ENCODE measurements at places on chromosomes 5 and 9. TPM values are rescaled to one million over a fixed set of nuclear protein-coding genes. Genes with fewer than 3 reads are reported as not detected.

Gene LHX3
- not detected for total RNA-seq

DNA sequence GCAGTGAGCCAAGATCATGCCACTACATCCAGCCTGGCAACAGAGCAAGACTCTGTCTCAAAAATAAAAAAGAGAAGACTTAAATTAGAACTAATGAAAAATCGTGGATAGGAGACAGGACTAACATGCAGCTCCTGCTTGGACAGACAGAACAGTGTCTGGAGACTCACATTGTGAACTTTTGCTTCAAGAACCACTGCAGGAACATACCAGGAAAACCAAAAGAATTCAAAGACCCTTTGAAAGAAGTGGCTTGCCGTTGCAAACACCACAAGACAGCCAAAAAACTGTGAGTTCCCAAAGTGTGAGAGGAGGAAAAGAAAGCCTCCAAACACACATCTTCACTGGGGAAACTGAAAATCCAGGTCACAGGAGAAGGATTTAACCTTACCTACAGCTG, 48.8 kb upstream of the SNAPC3 start:
- no peak for DNase-seq

Gene SPIN1
- 33.7 TPM for total RNA-seq

Gene SGTB
- total RNA-seq = 0.37 TPM

DNA sequence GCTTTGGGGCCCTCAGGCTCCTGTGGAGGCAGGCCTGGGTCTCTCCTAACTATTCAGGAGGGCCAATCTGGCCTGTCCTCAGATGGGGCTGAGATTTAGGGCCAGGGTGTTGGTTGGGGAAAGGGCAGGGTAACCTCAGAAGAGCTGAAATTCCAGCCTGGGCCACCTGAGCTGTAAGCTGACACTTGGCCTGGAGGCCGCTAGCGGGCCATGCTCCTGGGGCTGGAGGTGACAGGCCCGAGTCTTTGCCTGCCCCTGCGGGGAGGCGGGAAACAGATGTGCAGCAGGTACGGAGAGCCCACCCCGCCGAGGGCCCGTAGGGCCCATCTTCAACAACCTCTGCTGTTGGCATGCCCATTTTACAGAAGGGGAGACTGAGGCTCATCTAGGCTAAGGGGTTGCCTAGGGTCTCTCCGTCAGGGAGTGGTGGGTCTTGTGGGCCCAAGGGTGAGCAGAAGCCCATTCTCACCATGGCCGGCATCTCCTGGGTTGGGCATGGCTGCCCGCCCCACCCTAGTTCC, 69.5 kb downstream of the RXRA start:
- no peak for DNase-seq

Gene CATSPER3
- total RNA-seq = not detected

Gene GDF9
- not detected for total RNA-seq

Gene STPG3
- total RNA-seq = not detected

Gene MYOT
- total RNA-seq = 7.1 TPM

DNA sequence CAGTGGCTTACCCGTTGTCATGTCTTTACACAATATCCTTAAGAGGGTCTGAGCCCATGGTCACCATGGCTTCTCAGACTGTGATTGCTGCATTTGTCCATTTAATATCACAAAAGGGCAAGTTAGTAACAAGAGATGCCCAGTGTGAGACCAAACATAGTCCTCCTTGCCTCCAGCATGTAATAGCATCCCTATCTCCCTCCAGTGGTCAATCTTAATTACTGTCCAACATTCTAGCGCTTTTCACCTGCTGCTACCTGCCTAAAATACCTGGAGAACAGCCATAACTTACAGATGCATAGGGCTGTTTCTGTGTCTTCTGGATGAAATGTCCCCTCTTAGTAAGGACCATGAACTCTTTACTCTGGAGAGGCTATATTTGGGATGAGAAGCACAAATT, 267.2 kb upstream of the DAB2 start:
- DNase-seq = no peak

DNA sequence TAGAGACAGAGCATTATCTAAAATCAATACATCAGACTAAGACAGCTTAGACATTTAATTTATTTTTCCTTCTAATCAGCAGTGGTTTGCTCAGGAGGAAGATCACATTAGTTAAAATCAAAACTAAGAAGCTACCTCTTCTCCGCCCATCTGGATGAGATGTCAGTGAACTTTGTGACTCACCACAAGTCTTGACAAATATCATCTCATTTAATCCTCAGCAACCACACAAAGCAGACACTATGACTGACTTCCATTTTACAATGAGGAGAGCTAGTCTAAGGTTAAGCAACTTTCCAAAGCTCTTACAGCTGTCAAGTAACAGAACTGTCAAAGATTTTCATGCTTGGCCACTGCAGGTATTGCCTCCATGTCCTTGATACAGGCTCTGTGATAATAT, 289.5 kb downstream of the DEPDC1B start:
- no peak for DNase-seq

DNA sequence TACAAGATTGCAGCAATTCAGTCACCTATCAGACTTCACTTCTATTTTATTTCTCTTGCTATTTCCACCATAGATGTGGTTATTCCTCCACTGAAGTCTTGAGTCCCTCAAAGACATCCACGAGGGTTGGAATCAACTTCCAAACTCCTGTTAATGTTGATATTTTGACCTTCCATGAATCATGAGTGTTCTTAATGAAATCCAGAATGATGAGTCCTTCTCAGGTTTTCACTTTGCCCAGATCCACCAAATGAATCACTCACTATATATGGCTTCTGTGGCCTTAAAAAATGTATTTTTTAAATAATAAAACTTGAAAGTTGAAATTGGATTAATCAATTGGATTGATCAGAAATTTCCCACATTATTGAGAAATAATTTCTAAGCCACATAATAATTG, 1821.0 kb downstream of the EFNA5 start:
- DNase-seq = no peak

GRCh38 chr5:151359391-151359790, 12.0 kb upstream of the SLC36A2 start:
- no peak for DNase-seq

DNA sequence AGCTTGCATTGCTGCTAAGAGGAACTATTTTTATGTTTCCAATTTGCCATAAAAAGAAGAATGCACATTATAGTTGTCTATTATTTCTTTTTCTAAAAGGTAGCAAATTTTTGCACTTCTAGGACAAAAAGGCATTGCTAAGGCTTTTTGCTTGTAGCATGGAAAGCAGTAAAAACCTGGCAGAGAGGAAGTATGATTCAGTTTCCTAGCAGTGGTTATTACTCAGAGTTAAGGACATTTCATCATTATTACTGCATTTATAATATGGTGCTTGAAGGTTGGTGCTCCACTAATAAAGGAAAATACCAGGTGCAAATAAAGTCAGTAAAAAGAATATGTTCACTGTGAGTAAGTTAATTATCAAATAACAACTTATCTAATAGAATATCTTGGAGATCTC, 179.8 kb upstream of the PLPPR1 start:
- DNase-seq = no peak

GRCh38 chr9:7451062-7451461, 348.5 kb downstream of the DMAC1 start:
- no peak for DNase-seq

GRCh38 chr5:38009749-38010358, 170.0 kb upstream of the GDNF start:
- no peak for DNase-seq

DNA sequence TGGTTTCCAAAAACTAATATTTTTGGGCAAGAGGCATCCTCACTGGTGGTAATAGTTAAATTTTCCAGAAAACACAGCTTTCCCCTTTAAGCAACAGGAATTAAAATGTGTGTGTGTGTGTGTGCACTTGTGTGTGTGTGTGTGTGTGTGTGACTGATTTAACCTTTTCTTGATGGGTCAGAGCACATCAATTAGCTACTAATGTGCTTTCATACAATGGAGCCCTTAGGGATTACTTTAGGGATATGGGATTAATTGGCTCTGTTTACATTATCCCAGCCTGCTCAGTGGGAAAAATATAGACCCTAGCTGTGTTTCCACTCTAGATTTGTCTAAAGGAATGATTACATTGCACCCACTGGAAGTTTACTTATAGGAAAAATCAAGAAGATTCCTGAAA, 6.5 kb downstream of the PLCXD3 start:
- no peak for DNase-seq

Gene ERMP1
- 34.0 TPM for total RNA-seq

DNA sequence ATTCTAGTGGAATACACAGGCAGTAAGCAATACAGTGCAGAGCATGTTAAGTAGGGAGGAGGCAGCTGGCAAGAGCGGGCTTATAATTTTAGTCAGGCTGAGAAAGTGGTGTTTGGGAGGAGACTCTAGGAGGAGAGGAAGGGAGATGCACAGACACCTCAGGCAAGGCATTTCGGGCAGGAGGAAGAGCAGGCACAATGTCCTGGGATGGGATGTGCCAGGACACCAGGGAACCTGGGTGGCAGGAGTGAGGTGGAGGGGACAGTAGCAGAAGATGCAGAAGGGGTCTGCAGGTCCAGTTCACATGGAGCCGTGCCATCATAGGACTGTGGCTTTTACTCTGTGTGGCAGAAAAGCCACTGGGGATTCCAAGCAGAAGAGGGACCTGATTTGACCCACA, 143.7 kb upstream of the FSTL4 start:
- DNase-seq = no peak

- peak; percentile 39 for DNase-seq
These were observed 62.3 kb downstream of the GDNF start for GRCh38 chr5:37777432-37778130.

Gene BARHL1
- not detected for total RNA-seq

DNA sequence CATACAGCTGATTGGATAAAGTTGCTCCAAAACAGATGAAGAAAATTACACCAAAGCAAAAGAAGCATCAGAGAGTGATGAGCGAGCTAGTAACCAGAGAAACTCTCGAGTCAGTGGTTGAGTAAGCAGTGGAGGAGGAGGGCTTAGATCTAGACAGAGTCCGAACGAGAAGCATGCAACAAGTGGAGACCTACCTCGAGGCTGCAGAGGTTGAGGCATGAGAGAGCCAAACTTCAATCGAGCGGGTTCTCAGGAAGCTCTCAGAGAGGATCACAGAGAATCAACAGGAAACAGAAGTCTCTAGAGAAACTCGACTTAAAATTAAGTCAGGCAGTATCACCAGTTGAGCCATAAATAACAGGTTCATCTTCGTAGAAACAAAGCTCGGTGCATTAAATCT, 6.1 kb downstream of the RUSC2 start:
- DNase-seq = no peak

Gene THBS4
- 5.3 TPM for total RNA-seq

DNA sequence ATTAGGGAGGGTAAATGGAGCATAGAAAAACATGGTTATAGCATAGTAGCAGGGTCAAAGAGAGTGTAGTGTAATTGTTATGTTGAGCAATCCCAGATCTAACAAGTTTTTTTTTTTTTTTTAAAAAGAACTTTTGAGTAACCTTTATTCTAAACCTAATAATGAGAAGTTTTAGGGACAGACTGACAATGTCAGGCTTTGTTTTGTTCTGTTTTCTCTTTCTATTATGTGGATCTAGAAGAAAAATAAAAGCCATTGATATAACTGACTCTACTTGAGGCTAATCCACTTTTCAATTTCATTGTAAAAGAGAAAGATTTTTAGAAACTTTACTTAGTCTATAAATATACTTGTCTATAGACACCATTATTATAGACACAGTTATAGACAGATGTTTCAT, 200.0 kb downstream of the FAM170A start:
- no peak for DNase-seq

DNA sequence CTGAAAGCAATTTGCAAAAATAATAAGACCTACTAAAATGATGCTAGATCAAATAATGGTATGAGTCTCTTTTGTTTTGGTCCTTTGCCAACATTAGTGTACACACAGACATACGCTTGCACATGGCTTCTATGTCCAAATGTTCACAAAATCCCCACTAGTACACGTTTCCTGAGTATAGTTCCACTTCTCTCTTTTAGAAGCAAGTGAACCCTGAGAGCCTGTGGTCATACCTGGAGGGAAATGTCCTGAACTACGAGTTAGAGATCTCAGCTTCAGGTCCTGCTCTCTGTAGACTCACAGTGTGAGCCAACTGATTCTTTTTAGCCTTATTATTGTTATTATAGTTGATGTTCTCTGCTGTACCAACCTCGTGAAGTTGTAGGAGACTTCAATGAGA, 47.3 kb upstream of the ACTBL2 start:
- DNase-seq = no peak

DNA sequence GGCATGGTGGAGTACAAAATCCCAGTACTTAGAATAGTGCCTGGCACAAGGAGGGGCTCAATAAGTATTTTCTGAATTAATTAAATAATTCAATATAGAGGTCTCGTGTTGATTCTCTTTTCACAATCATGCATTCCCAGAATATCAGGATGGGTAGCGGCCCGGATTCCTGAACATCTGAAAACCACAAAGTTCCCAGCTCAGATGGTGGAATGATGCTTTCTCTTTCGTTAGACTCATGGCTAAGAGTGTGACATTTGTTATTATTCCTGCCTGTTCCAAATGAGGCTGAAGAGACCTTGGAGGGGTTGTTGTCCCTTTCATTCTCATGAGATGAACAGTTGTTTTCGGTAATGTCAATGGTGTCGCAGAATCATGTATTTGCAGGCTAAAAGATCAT, 95.4 kb upstream of the LIFR start:
- no peak for DNase-seq

Gene PTPRD
- 115 TPM for total RNA-seq

DNA sequence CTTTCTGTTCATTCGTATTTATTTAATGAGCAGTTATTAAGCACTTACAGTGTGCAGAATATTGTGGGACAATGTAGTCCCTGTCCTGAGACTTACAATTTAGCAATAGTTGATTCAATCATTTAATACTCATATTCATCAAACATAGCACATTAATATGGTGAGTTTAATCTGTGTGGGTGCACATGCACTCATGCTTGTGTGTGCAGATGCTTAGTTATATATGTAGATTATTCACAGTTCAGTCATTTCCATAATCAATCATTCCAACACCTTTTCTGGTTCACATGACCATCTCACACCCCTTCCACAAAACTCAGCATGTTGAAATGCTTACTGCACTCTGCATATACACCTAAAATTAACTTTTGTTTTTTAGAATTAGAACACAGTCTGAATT, 321.6 kb upstream of the RFX3 start:
- no peak for DNase-seq

DNA sequence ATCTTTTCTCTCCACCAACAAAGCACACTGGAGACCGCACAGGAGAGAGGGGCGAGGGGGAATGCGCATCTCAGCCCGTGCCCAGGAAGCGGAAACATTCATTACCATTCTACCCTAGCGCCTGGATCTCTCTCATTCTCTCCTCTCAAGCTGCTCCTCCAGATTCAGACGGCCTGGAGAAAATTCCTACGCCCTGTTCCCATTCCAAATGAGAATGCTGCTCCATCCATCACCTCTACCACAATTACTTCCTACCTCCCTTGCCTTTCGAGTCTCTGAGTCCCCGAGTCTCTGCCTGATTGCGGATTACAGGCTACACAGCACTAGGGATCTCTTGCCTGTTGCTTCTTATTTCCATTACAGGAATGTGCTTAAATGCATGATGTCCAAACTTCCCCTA, 6.7 kb downstream of the DDX31 start:
- no peak for DNase-seq
